ENCODE measurements at places on chromosomes 6 and 20.

GRCh38 chr6:10269814-10270472 lies 144.9 kb downstream of the TFAP2A start:
- DNase-seq, result no peak

DNA sequence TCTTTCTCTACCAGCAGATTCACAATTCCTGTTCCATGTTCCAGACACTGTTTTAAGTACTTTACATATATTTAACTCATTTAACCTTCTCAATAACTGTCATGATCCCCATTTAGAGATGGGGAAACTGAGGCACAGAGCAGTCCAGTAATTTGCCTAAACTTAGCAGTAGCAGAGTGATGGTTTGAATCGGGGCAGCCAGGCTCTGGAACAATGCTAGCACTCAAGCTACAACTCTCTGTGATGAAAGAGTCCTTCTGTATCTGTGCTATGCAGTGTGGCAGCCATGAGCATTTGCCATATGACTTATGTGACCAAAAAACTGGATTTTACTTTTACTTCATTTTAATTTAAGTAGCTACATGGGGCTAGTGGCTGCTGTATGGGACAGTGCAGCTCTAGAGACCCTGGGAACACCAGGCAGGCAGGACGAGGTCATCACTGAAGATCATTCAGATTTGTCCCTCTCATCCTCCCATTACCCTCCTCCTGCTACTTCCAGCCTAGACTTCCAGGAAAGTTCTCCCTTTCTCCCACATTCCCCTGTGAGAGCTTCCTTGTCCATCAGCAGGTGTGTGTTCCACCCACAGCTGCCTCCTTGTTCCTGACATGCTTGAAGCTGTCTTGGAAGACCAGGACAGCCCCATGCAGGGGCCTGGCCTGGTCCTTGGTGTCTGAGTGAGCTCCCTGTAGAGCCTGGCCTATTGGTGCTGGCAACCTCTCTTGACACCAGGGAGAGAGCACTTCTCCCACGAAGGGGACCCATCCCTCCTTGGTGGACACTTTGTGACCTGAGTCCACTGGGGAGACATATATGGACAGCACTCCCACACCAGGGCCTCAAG lies 157.0 kb downstream of the MRPL14 start:
- no peak for DNase-seq

- peak; percentile 16 for DNase-seq
Observed at GRCh38 chr6:26576929-26577719, 19.6 kb upstream of the ABT1 start.

GRCh38 chr6:140436023-140436811 lies 1061.8 kb upstream of the CITED2 start:
- DNase-seq, result no peak

DNA sequence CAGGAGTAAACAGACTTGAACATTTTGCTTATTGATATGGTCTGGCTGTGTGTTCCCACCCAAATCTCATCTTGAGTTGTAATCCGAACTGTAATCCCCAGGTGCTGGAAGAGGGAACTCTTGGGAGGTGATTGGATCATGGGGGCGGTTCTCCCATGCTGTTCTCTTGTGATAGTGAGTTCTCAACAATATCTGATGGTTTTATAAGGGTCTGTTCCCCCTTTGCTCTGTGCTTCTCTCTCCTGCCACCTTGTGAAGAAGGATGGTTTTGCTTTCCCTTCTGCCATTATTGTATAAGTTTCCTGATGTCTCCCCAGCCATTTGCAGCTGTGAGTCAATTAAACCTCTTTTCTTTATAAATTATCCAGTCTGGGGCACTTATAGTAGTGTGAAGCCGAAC lies 40.0 kb downstream of the MYLIP start:
- DNase-seq, result peak; percentile 40

DNA sequence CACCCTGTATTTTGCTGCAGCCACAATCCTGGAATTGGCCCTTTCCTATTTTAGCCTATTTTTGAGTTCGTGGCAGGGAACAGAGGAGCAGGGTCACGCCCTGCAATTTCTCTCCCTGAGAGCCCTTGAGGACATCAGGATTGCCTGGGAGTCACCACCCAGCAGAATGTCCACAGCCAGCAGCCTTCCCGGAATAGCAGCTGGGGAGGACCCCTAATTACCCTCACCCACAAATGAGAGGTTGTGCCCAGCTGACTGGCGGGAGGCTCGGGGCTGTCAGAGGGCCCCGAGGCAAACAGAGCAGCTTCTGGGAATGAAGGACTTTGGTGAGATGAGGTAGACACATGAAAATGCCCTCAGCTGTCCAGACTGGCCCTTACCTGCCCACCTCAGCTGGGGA lies 165.1 kb downstream of the PREX1 start:
- DNase-seq, result no peak

DNA sequence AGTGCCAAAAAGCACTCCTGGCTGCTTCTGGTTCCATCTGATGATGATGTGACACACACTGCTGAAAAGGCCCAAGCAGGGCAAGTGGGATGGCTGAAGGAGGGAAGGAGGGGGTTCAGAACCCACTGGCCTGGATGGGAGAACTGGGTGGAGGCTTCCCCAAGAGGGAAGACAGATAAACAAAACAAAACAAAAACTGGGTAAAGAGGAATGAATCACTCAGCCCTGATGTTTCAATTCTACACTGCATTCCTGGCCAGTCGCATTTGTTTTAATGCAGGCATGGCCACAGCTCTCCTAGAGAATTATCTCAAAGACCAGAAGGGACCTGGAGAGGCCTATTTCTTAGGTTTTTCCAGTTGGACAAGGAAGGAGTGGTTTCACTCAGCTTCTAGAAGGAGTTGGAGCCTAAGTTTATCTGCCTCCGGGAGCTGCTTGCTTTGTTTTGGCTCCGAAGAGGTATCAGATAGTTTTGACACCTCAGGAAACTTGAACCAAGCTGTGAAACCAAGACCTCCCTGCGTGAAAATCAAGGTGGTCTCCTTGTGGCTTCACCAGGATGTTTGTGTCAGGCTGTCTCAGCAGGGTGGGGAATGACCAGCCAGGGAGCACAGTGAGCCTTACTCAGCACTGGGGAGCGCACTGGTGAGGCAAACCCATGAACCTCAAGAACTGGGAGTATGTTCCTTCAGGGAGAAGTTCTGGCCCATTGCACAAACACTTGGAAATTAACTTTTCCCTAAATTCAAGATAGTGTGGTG lies 16.1 kb downstream of the TTPAL start:
- DNase-seq, result no peak

DNA sequence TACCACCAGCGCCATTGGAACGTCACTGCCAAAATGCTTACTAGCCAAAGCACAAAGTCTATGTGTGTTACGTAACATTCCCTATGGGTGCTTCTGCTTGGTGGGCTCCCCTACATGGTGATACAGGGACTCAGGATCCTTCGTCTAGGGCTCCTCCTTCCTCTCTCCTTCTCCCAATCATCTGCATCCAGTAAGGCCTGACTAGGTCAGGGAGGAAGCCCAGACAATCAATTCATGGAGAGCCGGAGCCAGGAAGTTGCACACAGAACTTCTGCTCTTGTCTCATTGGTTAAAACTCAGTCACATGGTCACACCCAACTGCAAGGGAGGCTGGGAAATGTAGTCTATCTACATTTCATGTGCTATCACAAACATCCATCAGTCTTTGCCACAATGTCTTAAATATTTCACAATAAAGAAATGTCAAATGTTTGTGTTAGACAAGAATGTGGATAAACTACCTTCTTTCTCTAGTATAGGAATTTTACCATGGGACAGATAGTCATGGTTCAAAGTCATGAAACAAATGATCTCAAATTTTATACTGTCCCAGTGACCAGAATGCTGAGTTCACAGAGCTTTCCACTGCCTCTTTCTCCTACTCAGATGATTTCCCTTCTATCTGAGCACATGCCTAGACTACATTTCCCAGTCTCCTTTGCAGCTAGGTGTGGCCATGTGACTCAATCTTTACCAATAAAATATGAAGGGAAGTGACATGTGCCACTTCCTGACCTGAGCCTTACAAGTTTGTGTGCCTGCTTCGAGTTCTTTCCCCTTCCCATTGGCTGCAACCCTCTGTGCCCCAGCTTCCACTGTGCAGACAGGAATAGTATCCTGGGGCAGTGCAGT lies 9.3 kb upstream of the KCNK15 start:
- peak; percentile 30 for DNase-seq
